Activated gamma-delta T cell treated with Interleukin-2 at 50 U/mL for 16 hours (primary cell): ENCODE measurements at places on chromosomes 3 and 15.

DNA sequence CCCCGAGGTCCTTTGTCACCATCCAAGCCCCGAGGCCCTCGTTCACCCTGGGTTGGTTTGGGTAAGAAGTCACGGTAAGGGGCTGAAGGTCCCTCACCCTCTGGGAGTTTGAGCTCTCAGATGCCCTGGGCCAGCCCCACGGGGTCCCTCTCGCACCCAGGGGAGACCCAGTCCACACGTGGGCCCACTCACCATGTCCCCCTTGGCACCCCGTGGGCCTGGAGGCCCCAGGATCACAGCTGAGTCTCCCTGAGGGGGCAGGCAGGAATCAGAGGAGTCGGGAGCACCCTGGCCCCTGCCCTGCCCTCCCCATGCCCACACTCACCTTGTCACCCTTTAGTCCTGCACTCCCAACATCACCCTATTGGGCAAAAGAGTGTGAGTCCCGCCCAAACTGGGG lies 5.8 kb upstream of the UCN2 start:
- DNase-seq: no peak

DNA sequence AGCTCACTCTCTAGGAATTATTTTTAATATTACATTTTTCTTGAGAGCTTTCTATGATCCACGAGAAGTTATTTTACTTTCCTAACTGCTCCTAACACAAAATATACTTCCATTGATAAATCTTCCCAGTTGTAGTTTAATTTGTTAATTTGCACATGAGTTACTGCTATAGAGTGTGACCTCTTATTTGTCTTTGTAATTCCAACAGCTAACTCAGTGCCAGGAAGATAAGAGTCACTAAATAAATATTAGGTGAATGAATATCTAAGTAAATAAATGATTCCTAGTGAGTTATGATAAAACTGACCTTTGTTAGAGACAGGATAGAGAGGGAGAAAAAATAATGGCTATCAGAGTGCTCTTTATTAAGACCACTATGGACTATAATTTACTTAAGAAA lies 319.9 kb downstream of the NAALADL2 start:
- DNase-seq: no peak

DNA sequence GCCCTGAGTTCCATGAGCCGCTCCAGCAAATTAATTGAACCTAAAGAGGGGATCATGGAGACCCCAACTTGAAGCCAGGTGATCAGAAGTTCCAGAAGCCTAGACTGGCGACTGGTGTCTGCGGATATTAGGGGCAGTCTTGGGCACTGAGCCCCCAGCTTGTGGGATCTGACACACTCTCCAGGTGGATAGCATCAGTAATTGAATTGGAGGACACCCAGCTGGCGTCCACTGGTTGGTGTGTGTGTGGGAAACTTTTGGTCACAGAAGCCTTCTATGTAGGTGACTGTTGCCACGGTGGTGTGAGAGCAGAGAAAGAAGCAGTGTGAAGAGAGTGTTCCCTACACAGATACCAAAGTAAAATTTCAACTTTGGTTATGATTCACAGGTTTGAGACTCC lies 106.0 kb upstream of the ADPGK start:
- no peak for DNase-seq

DNA sequence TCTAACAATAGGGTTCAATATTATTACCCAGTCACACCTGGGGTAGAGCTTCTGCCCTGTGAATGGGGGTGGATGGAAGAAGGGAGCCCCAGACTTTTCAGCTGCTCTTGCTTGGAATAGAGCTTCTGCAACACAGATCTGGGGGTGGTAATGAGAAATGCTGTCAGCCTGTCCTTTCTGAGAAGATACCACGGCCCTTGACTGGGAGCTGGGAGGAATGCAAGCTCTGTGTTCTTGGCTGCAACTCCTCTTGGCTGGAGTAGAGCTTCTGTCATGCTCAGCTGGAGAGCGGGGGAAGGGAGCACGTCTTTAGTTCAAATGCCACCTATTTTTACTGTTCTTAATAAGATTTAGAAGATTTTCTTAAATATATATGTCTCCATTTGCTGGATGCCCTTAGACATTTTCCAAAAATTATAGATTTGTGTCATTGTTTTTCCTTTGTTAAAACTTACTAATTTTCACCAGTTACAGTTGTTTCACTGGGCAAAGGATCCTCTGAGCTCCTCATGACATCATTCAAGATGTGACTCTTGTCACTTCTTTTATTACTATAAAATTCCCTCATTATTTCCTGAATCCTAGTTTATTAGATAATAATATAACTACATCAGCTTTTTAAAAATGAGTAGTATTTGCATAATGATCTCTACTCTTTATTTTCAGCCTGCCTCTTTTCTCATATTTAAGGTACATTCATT lies 180.0 kb upstream of the TGFBR2 start:
- DNase-seq: no peak

GRCh38 chr15:97683831-97684230 lies 276.7 kb upstream of the ARRDC4 start:
- DNase-seq: no peak

- DNase-seq: no peak
Measured at GRCh38 chr3:123733805-123734526, 149.1 kb upstream of the HACD2 start.

DNA sequence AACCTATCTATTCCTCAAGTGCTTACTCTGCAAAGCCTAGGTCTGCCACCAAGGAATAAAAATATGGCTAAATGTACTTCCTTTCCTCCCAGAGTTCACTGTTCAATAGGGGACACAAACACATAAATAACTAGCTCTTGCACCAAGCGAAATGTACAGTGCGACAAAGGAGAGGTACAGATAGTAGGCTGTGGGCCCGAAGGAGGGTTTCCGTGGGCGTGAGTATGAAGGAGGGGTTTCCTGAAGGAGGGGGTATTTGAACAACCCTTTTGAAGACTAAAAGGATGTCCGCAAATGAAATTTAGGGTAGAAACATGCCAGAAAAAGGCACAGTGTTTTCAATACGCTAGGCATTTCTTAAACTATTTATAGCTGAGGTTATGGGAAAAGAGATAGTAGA lies 207.9 kb downstream of the LPP start:
- no peak for DNase-seq

DNA sequence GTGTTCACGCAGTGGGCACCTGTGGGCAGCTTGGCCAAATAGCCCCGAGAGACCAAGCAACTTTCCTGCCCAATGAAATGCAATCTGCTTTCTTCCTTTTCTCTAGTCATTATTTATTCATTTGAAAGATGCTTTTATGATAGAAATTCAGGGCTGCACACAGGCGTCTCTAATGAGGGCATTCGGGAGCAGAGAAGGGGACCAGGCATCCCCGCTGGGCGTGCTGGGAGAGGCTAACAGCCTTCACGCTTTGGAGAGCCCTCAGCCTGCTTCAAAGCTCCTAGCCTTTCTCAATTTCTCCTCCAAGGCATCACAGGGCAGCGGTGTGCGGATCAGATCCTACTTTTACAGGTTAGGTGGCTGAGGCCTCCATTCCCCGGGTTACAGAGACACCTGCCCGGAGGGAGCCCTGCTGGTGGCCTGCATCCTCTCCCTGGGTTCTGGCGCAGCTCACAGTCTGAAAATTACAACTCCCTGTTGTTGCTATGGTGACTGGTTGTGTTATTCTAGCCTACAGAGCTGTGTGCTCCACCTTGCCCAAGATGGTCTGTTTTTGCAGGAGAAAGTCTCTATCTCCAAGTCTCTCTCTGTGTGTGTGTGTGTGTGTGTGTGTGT lies 21.8 kb upstream of the KLF13 start:
- DNase-seq: no peak

- peak; percentile 86 for DNase-seq
Measured at GRCh38 chr15:91706322-91707032, 147.0 kb upstream of the SLCO3A1 start.

DNA sequence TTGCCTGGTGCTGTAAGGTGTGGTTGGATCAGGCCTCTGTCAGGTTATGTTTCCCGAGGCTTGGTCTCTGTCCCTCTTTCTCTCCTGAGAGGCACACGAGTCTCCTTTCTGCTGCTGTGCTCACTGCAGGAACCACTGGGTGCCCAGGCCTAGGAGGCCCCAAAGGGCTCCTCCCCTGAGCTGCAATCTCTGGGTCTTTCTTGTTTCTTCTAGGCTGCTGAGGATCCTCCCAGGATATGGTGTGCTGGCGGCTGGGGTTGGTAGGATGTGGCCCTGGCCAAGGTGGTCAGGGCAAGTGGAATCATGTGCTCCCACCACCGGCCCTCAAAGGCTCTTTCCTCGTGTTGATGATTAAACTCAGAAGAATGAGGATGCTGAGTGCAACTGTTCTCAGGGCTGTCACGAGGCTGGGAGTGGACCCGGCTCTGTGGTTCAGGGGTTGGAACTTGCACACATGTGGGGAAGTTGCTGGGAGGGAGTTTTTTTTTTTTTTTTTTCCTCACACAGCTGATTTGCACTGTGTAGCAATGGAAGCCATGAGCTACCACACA lies 43.6 kb upstream of the CTSH start:
- no peak for DNase-seq

DNA sequence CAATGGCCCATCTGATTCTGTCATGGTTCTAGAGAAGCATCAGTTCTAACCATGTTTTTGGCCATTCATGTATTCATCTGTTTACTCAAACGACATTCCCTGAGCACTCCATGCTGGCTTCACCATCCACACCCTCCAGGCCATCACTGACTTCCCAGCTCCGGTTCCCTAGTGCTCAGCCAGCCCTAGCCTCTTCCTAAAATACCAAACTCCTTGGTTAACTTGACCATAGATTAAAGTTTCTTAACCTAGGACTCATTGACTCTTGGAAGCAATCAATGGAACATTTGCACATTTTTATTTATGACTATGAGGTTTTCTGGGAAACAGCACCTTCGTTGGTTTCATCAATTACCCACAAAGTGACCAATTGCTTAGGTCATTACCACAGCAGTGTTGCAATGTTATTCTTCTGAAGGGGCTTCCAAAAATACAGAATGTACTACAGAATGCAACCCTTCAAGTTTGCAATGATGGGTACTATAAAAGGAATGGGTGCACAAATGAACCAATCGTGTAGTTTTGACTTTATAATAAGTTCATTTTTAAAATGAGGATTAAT lies 27.2 kb upstream of the SLC25A36 start:
- DNase-seq: no peak

DNA sequence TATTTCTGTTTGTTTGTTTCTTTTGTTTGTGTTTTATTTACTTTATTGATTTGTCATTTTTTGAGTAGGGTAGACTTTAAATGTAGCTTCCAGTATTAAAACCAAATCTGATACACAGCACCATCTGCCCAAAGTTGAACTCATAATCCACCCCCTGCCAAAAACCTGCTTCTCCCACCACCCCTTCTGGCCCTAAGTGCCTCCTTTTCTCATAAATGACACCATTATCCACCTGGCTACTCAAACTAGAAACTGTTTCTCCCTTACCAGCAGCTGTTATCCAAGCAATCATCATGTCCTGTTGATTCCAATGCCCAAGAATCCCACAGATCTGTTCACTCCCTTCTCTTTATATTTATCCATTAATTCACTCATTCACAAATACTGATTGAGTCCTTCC lies 21.8 kb upstream of the PTX3 start:
- DNase-seq: no peak

GRCh38 chr3:115628075-115628412 lies 4.7 kb downstream of the GAP43 start:
- no peak for DNase-seq

GRCh38 chr3:116378077-116378476 lies 67.2 kb downstream of the LSAMP start:
- DNase-seq: no peak

DNA sequence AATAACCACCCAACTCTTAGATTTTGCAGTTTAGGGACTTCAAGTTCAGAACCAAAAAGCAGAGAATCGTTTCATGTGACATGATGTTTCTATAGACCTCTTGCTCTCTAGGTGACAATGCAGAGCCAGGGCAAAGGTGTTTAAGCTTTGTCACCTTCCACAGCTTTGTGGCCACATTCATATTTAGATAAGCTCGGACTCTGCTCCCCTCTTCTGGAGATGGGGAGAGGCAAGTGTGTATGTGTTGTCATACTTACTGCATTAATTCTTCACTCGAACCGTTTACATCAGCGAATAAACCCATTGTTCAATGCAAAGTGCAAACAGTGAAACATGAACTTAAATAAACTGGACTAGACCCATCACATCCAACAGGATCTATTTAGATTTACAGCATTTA lies 33.2 kb downstream of the ST3GAL6 start:
- no peak for DNase-seq

- DNase-seq: no peak
Measured at GRCh38 chr3:110680450-110680849, 391.2 kb upstream of the NECTIN3 start.

DNA sequence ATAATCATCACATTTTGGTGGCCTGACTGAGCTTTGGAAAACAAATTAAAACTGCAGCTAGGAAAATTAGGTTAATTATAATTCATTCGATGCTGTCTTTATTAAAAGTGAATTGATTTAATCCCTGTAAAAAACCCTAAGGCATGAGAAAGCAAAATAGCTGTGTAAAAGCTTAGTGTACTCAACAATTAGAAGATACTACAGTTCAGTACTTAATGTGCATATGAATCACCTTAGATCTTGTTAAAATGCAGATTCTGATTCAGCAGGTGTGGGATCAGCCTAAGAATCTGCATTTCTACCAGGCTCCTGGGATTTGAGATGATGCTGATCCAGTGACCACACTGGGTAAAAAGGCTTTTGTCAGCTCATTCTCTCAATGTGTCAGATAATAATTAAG lies 559.9 kb upstream of the GOLIM4 start:
- DNase-seq: no peak

DNA sequence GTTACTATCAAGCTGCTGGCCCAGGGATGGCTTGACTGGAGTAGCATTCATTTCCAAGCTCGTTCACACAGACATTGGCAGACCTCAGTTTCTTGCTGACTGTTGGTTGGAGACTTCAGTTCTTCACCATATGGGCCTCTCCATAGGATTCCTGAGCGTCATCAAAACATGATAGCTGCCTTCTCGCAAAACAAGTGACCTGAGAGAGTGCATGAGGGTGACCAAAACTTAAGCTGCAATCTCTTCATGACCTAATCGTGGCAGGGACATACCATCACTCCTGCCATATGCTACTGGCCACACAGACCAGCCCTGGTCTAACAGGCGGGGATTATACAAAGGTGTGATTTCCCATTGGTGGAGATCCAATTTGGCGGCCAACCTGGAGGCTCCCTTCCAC lies 46.0 kb upstream of the C3orf22 start:
- DNase-seq: no peak

DNA sequence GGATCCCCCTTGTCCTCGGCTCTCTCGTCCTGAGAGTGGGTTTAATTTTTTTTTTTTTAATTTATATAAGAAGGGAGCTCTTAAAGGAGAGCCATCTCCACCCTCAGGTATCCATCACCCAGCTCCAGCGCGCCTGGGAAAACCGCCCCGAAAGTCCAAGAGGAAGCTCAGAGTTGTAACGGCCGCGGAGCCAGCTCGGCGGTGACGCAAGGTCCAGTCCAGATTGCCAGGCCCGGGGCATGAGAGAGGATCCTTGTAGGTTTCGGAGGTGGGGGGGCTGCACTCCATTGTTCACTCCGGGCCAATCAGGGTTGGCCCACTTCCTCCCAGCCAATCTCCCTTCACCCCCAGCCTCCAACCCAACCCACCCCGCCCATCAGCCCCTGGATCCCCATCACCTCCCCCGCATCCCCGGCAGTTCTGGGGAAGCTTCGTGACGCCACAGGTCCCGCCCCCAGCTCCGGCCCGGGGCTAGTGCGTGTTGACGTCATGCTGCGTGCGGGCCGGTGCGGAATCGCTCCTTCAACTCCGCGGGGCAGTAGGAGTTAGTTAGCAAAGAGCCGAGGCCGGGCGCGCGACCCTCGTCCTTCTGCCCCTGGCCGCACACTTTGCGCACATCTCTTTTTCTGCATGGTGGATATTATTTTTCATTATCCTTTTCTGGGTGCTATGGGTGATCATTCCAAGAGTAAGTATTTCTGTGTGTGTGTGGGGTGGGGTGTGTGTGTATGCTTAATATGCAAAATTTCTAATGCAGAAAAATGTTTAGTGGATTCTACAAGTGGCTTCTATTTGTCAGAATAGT lies at the start of gene ISL2:
Gene ISL2, plus strand, starts transcription at position 520 of the 805 bp plus-strand sequence. Its CDS starts 111 bp downstream, at position 631.
- DNase-seq: no peak
